ENCODE measurements at places on chromosomes 16 and 17.
A peak's percentile ranks its signal among the peaks of the same experiment; 100 is the strongest.

- DNase-seq: peak; percentile 62
Observed at GRCh38 chr17:27526604-27527002, 70.4 kb downstream of the KSR1 start.

DNA sequence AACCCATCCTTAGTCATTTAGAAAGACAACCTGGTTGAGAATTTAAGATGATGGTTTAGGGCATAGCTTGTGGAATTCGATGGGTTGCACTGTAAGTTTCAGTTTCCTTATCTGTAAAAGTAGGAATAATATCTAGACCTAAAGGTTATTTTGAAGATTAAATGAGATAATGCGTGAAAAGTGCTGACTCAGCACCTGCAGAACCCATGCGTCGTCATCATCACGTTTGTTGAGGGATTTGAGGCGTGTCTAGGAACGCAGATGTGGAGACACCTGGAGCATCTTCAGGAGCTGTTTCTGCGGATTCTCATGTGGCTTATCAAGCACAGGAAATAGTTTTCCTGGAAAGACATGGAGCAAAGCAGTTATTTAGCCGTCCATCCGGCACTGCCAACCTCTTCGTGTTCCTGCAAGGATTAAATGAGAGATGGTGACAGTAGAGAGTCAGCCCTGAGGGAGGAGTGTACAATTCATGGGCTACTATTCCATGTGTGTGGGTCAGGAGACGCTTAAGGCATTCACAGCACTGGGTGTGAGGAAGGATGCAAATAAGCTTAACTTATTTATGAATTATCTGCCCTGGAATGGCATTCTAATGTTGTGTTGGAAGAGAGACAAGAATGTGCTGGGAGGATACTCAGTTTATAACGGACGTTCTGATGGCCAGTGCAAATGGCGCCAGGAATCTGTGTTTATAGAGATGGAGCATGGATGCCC is 536.1 kb downstream of the MAF start:
- no peak for DNase-seq

GRCh38 chr16:9526791-9527190 is 435.3 kb downstream of the HAPSTR1 start:
- no peak for DNase-seq

GRCh38 chr16:88691924-88692560 is 5.7 kb upstream of the SNAI3 start:
- DNase-seq: no peak

GRCh38 chr17:78358538-78359320 is 1.1 kb downstream of the SOCS3 start:
- DNase-seq: peak; percentile 56

DNA sequence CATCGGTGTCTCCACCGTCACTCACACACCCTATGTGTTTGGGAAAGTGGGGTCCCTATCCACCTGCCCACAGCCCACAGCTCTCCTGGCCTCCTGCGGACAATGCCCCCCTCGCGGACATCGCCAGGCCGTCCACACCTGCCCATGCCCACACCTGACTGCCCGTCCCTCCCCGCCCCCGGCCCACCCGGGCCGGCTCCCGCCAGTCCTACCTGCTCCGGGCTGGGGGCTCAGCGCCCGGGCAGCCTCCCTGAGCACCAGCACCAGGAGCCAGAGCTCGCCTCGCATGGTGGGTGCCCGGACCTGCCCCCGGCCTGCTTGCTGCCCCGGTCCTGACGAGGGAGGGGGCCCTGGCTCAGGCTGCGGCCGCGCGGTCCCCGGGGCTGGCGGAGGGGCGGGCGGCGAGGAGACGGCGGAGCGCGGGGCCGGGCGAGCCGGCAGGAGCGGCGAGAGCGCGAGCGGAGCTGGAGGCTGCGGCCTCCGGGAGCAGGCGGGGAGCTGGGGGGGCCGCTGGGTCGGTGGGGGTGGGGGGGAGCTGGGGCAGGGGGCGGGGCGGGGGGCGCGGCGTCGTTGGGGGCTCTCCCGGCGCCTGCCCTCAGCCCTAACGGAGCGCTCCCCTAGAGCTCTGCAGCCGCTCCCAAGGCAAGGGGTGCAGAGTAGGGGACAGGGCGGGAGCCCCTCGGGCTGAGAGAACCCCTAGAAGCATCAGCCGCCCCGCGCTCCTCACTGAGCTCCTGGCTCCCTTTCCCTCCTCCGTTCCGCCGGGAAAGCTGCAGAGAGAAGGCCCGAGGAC is at the start of gene PLXDC1:
PLXDC1 (minus strand) TSS at position 488 of the 793 bp plus-strand sequence; CDS start at position 288, 200 bp downstream.
- no peak for DNase-seq

GRCh38 chr17:37177254-37177870 is 198.4 kb upstream of the C17orf78 start:
- DNase-seq: no peak

DNA sequence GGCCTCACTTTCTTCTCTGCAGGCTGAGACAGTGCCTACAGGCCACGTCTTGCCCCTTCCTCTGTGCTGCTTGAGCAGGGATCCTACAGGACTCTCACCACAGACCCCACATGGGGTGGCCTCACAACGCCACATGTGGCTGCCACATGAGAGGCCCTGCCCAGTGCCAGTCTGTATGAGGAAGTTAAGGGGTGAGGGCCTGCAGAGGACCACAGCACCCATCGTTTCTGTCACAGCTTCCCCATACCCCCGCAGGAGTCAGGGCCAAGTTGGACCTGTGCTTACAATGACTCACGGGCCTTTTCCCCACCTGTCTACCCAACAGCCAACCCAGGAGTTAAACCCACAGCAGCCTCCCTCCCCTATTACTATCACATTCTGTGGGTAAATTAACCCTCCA is 2.9 kb upstream of the GSDMB start:
- no peak for DNase-seq

- no peak for DNase-seq
Observed at GRCh38 chr17:51475730-51476129, 215.4 kb downstream of the UTP18 start.

All from EH (cell line).